ENCODE measurements at places on chromosomes 3 and 15.

- DNase-seq = peak; percentile 12
Observed at GRCh38 chr3:194395778-194396538, 3.1 kb downstream of the GP5 start.

DNA sequence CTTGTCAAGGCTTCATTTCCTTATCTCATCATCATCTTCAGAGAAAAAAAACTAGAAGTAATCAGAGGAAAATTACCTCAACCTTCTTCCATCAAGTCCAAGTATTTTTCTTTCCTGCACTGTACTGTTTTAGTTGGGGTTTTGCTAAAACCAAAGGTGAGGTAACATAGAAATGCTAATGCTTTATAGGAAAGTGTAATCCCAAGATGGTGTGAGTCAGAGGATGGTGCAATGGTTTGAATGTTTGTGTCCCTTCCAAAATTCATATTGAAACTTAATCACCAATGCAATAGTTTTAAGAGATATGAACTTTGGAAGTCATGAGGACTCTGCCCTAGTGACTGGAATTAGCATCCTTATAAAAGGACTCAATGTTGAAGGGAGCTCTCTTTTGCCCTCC is 79.5 kb downstream of the KBTBD8 start:
- no peak for DNase-seq

- DNase-seq = no peak
Observed at GRCh38 chr3:121995161-121996137, 26.6 kb downstream of the ILDR1 start.

DNA sequence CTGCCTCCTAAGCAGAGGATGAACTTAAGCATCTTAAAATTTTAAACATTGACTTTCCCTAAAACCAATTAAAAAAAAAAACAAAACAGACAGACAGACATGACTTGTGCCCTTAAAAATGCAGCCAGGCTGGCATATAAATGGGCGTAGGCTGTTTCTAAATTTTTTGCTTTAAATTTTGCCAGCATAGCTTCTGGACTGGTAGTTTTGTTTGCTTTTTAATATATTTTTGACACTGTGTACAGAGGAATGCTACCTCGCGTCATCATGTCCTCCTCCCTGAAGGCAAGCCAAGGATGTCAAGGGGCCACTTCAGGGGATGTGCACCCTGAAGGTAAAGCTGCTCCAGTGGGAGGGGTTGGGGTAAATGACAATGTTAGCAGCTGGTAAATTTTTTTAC is 134.8 kb downstream of the PGPEP1L start:
- DNase-seq = no peak

GRCh38 chr3:99872923-99873254 is 55.2 kb downstream of the CMSS1 start:
- DNase-seq = no peak

DNA sequence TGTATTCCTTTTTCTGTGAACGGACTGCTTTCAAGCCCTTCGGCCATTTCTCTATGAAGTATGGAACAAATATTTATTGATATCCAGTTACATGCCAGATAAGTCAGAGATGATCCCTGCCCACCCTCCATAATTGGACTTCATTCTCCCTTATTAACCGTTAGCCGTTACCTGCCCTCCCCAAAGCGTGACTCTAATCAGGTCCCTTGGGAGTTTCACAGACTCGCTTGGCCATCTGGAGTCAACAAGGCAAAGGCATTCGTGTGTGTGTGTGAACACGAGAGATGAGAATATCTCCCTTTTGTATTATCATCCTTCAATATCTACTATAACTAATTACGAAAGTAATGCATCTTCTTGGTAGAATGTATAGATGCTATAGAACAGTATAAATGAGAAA is 314.5 kb downstream of the TLE3 start:
- no peak for DNase-seq

- no peak for DNase-seq
Observed at GRCh38 chr3:16885593-16886302, 993 bp downstream of the PLCL2 start.

- DNase-seq = no peak
Observed at GRCh38 chr3:196377321-196377720, 39.1 kb upstream of the TM4SF19 start.

DNA sequence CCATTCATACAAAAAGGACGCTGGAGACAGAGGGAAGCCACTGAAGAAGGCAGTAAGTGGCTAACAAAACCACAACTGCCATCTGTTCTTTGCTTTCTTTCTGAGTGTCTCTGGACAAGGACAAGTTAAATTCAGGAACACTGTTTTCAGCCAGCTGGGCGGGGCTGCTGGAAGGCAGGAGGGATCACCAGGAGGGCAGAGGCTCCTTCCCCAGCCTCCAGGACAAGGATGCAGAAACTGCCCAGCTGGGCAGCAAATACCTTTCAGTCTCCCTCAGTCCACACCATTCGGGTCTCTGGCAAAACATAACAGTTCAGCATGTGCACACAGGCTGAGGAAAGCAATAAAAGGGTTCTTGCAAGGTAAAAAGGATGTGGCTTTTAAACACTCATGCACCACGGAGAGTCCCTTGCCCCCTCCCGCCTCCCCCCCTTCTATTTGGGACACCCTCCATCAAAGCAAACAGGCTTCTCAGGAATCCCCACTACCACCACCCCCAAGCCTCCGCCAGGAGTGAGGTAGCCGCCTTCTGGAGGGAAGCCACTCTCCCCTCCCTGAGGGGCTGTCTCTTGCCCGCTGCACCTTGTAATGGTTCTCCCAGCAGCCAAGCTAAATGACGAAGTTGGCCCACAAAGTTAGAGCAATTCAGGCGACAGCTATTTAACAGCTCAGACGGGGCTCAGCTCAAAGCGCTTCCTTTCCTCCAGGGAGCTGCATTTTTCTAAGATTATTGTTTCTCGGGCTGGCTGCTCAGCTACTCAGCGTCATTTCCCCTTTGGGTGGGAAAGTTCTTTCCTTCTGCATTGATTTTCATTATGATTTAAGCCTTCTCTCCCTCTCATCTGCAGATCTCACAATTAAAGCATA is 3.8 kb downstream of the HEG1 start:
- DNase-seq = peak; percentile 65

GRCh38 chr15:63040509-63040908 is 2.0 kb upstream of the TPM1 start:
- DNase-seq = no peak

DNA sequence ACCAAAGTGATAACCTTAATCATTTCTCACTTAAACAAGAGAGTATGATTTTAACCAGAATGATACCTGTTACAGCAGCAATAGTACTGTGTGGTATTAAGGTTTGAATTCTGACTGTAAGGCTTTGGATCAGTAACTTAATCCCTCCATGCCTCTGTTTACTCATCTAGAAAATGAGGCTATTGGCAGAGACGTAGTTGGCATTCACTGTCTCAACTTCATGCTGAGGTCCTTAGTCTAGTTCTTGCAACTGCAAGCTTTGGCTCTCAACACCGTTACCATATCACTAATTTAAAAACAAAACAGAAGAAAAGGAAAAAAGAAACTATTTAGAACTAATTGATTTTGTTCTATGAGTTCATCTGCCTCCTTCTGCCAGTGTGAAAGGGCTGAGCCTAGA is 875.4 kb downstream of the MCTP2 start:
- DNase-seq = no peak

GRCh38 chr3:177190756-177191681 is 6.3 kb downstream of the TBL1XR1 start:
- no peak for DNase-seq

GRCh38 chr3:64837126-64837738 is 149.4 kb upstream of the ADAMTS9 start:
- no peak for DNase-seq

- no peak for DNase-seq
Observed at GRCh38 chr3:3665961-3666640, 133.1 kb upstream of the LRRN1 start.

- DNase-seq = no peak
Observed at GRCh38 chr3:104178680-104179079, 1188.0 kb upstream of the ALCAM start.

DNA sequence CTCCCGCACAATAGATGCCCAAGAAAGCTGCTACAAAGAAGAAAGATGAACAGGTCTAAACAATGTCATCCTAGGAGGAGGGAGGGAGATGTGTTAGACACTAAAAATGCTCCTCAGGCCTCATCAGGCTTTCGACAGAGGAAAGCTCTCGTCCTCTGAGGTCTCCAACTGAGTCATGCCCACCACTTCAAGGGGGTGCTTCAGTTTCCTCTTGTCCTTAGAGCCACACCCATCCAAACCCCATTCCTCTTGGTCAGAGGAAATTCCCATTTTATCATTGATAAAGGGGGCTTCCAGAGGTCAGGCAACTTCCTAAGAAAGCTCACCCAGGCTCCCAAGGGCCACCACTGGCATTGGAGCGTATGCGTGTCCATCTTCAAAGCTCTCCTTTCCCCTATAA is 50.1 kb downstream of the HEG1 start:
- DNase-seq = no peak

DNA sequence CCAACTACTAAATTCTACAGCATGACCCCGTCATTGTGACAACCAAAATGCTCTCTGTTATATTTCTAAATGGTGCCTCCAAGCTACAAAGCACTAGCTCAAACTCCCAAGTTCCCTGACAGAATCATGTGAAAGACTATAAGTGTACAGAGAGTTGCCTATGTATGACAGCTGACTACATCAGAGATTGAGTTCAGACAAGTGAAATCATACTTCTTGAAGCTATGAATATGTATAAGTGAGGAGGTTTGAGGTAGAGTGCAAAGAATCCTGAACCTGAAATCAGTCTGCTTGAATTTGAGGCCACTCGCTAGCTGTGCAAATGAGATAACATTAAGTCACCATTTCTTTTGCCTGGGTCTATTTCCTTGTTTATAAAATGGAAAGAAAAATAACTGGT is 63.9 kb upstream of the TP63 start:
- no peak for DNase-seq

GRCh38 chr15:38304481-38304880 is 51.8 kb downstream of the SPRED1 start:
- DNase-seq = no peak

GRCh38 chr3:45612918-45613602 is 18.5 kb downstream of the LIMD1 start:
- DNase-seq = no peak

DNA sequence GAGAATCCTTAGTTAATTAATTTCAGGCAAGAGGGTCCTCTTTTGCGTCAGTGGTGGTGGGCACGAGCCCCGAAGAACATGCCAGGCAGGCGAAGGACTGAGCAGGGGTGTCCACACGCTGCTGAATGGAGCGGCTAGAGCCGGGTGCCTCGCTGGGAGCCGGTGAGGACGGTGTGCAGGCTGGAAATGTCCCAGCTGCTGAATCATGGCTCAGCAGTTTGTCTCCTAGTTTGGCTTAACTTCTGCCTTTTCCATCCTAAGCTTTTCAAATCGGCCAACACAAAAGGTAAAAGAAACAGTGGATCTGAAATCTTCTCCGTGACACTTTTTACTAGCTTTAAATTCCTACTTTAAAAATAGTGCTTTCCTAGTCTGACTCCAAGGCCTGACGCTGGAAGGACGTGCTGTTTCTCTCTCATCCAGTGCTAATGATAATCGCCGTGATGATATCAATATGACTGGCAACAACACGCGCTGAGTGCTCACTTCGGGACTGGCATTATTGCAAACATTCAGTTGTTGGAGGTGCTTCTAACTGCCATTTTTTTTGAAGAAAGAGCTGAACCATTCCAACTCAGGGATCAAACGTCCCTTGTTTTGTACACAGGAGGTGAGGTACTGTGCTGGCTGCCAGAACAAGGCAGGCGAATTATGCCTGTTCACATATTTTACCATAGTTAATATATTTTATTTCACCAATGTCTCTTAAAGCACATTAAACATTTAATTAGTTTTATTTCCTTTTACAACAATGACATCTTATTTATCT is 19.8 kb downstream of the PCSK6 start:
- no peak for DNase-seq

- DNase-seq = no peak
Observed at GRCh38 chr3:5545719-5546118, 358.2 kb downstream of the EDEM1 start.

DNA sequence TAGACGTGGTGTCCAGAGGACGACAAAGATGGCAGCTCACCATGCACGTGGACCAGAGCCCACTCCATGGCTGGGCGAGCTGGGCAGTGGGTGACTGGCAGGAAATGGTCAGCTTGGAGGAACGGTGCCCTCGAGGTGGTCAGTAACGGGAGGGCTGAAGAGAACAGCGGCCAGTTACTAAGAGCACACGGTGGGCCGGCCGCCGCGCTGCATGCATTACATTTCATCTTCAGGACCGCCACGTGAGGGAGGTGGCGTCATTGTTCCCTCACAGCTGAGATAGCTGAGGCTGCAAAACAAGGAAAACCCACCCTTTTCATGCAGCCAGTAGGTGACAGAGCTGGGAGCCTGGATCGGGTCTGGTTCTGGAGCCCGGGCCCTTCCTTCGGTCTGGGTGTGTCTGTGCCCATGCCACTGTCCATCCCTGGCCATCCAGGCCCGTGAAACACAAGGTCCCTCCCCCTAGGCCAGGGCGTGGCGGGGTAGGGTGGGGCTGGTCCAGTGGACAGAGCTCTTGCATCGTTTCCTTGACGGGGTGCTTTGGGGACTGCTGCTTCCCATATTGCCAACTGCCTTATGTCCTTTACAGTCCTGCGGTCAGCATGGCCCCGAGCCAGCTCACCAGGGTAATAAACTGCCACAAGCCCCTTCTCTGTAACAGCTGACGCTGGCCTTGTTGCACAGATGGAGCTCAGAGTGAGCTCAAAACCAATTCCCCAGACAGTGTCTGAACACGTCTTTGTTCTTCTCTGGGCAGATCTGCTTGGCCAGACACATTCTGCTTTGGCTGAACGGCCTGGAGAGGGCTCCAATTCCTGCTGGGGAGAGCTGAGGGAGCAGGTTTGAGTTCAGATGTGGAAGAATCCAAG is 51.8 kb downstream of the RGMA start:
- no peak for DNase-seq

GRCh38 chr3:41662288-41662687 is 299.6 kb downstream of the ULK4 start:
- DNase-seq = no peak

- no peak for DNase-seq
Observed at GRCh38 chr3:30221619-30222018, 384.8 kb upstream of the TGFBR2 start.

DNA sequence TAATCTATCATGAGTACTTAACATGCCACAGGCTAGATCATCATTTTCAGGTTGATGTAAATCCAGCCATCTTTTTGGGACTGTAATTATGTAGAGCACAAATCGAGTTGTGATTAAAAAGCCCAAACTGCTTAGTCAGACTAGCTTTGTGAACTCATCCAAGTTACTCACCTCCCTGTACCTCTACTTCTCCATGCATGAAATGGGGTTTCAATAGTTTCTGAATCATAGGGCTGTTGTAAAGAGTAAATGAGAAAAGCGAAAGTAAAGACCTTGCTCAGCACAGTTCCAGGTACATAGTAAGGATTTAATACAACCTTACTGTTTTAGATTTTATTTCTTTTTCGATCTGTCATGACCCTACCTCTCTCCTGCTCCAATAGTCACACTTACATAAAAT is 85.6 kb upstream of the GAP43 start:
- DNase-seq = no peak

GRCh38 chr3:5254281-5255048 is 67.0 kb downstream of the EDEM1 start:
- DNase-seq = no peak

- no peak for DNase-seq
Observed at GRCh38 chr3:30263238-30263924, 343.0 kb upstream of the TGFBR2 start.

- DNase-seq = no peak
Observed at GRCh38 chr15:57418635-57419034, 42.3 kb downstream of the CGNL1 start.
